Bronchial epithelial cell (primary cell): ENCODE measurements at places on chromosomes 7 and 10.
A peak's percentile ranks its signal among the peaks of the same experiment; 100 is the strongest.

DNA sequence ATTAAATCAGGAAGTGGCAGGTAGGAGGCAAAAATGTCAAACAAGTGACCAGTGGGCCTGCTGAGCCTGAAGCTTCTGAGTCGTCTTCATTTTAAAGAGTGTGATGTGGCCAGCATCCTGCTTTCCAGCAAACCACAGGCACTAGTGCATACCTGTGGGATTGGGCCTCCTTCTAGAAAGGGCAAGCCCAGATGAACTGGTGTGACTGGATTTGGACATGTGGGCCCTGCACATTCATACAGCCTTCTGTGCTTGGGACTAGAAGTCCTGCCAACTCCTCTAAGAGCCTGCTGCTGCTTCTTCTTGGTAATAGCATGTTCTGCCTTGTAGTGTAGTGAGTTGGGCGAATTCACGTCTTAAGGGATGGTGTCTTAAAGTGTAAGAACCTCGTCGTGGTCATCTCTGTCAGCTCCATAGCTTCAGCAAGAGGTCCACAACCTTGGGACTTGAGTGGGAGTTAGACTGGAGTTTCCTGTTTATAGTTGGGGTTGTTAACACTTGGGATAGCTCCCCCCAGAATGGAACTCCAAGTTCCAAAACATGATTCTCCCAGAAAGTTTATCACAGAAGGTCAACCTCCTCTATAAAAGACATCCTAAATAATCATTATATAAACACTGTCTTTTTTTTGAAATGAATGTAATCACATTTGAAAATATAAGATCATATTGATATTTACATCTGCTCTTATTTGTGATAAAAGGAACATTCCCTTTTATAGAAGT, 11.2 kb downstream of the BMPER start:
- peak; percentile 19 for DNase-seq

- DNase-seq, result peak; percentile 50
Measured at GRCh38 chr10:123583639-123584418, 82.3 kb upstream of the GPR26 start.

DNA sequence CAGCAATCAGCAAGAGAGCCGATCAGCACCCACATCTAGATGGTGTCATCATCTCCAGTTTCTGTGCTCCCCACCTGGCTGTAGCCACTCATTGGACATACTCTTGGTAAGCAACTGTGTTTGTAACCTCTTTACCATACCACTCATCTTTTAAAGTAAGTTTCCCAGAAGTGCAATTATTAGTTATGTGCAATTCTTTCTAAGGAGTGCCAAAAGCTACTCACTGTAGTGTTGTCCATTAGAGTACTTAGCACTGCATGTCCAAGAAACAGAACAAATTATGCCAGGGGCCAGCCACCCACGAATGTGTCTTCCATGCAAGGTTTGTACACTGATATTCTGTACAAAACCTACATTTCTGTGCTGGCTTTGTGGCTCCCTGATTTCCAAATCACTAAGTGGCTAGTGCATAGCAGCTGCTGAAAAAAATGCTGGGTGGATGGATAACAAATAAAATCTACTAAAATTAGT, 131.9 kb downstream of the SRPK2 start:
- DNase-seq, result no peak

DNA sequence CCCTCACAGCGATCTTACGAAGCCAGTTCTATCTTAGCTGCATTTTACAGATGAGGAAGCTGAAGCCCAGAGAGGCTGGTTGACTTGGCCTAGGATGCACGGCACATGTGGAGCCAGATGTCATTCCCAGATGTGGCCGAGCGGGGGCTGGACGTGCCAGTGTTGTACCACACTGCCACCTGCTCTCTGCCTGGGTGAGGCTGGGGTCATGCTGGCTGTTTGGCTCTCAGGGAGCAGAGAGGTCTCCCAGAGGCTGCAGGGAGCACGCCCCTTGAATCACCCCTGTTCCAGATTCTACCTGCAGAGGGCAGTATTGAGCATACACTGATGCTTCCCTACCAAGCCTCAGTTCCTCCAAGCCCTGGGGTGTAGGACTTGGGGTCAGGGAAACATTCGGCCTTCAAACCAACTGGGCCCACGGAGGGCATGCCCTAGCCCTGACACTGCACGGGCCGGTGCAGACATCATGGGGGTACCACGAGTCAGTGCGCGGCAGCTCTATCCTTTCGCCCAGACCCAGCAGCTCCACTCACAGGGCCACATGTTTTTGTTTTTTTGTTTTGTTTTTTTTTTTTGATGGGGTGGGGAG, 3.8 kb upstream of the GTF2IRD1 start:
- DNase-seq, result peak; percentile 43
